ENCODE measurements at places on chromosomes 2 and 18.

GRCh38 chr18:48037481-48038271, 107.2 kb upstream of the SMAD2 start:
- DNase-seq = no peak

- DNase-seq = no peak
Observed at GRCh38 chr2:69046221-69046662, 33.3 kb downstream of the ANTXR1 start.

DNA sequence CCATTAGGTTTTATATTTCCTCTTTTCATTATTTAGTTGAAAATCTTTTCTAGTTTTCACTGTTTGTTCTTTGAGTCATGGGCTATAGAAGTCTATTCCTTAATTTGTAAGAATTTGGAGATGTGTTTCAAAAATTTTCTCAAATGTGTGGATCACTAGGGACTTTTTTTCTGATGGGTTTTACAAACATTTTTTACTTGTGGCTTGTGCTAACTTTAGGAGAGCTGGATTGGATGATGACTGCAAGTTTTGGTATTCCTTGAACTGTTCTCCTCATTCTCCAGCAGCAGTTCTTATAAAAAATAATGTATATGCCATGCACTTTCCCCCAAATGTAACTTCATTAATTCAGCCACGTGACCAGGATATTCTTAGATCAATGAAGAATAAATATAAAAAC, 94.7 kb upstream of the CWC22 start:
- DNase-seq = no peak

DNA sequence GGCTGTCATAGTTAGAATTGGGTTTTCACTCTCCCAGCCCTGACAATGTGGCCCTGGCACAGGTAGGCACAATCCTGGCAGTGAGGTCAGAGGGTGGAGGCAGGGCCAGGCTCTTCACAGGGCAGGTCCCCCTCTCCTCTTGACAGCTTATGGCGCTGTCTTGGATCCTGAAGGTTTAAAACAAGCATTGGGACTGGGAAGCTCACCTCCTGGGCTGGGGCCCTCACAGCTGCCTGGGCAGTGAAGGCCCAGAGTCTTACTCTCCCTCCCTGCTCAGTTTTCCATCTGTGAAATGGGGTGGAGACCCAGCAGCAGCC, 23.3 kb downstream of the LBH start:
- DNase-seq = no peak

DNA sequence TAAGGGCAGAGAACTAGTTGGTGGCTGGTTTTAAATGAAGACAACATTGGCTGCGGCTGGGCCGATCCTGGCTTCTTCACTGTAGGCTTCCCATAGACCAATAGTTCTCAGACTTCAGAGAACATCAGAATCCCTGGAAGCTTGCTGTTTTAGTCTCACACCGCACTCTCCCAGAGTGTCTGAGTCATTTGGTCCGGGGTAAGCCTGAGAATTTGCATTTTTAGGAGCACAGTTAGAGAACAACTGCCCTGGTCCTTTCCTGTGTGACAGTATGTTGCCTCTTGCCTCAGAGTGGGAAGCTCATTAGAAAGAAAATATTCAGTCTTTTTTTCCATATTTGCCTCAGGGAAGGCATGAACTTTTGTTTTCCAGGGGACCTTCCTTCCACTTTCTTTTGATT, 137.1 kb upstream of the GAREM1 start:
- DNase-seq = no peak

DNA sequence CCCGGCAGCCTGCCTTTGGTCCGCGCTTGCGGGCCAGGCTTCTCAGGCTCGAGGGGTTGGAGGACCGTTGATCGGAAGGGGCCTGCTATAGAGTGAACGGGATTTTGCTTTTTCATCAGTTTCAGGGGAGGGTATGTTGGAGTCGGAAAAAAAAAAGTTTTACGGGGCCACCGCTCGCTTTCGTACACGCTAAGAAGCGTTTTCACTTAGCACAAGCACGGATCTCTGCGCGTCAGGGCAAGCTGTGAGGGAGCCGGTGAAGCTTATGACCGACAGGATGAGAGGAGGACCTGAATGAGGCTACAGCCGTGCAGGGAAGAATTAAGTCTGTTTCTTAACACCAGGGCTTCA, 443 bp downstream of the CPSF3 start:
- no peak for DNase-seq

GRCh38 chr2:3827673-3828575, 124.5 kb downstream of the DCDC2C start:
- no peak for DNase-seq

- DNase-seq = no peak
Observed at GRCh38 chr2:240999873-241000541, 1.6 kb downstream of the SNED1 start.

DNA sequence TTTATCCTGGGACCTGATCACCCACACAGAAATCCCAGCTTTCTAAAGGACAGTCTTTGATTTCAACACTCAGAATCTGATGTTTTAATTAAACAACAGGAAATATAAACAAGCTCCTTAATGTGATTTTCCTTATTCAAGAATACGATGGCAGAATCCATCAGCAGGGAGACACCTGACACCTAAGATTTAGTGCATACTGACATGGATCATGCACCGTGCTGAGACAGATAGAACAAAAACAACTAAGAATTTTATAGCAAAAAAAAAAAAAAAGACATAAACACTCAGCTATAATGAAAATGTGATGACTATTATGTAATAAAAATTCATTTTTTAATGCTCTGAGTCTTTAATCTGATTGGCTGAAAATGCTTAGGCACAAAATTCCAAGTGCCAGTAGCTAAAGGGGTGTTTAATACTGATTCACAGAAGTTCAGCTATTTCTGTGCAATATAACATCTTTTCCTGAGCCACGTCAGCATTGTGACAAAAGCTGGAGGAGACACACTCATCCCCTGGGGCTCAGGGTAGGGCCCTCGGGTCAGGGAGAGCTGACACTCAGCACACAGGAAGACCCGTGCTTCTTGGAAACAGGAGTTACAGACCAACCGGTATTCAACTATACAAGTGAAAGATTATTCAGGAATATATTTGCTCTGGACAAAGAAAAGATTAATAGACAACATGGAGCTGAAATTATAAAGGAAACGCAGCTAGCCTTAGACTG, 247.4 kb downstream of the FBXO15 start:
- DNase-seq = no peak

GRCh38 chr2:221588306-221588985, 16.3 kb upstream of the EPHA4 start:
- DNase-seq = no peak

DNA sequence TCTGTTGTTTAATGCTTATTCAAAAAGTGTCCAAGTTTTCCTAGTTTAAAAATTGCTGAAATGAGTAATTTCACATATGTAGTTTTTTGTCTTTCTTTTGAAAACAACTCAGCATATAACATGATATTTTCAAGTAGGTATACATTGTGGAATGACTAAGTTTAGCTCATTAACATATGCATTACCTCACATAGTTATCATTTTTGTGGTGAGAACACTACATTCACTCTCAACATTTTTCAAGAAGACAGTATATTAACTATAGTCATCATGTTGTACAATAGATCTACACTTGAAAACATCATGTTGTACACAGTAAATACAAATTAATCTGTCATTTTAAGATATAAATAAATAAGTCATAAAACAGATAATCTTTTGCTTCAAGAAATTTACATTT, 340.0 kb downstream of the CCDC85A start:
- DNase-seq = no peak

- no peak for DNase-seq
Observed at GRCh38 chr2:232846055-232846454, 24.0 kb upstream of the SNORC start.
